Occipital lobe (tissue), 3 donors: ENCODE measurements at places on chromosomes 16 and 17. TPM values are rescaled to one million over a fixed set of nuclear protein-coding genes. Genes with fewer than 3 reads are reported as not detected.

GRCh38 chr17:16328997-16329396, 24.3 kb downstream of the CENPV start:
- DNase-seq = no peak

Gene RSKR
- total RNA-seq = 16.5 TPM

Gene CCL16
- not detected for total RNA-seq

DNA sequence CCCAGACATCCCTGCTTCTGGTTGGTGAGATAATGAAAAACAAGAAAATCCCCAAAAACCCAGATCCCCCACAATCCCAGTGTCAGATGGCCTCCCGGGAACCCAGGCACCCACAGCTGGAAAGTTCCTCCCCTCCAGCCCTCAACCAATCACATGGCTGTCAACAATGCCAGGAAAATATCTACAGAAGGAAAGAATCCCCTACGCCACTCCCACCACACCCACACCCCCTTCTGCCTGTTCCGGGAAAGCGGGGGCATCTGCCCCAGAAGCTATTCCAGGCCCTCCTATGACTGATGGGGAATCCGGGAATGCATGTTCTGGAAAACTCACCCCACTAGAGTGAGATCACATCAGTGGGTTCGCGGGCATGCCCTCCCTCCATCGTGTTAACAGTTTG, 1.8 kb downstream of the TMEM95 start:
- no peak for DNase-seq

GRCh38 chr16:51312363-51313150, 161.5 kb upstream of the SALL1 start:
- DNase-seq = no peak

DNA sequence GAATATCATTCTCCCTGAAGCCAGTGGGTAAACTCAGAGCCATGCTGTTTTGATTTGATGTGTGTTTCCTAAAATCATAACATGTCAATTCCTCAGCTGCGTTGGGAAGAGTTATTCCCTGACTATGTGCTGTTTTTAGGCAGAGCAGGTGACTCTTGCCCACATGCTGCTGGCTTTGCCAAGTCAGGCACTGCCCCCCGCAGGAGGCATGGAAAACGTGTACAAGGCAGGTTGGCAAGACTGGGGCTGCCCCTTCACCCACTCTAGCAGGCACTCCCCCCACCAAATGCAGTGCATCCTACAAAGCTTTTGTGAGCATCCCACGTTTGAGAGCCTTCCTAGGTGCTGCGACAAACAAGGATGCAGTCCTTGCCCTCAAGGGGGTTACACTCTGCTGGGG, 38.3 kb upstream of the NAT9 start:
- DNase-seq = no peak

- no peak for DNase-seq
Observed at GRCh38 chr17:18245038-18245776, 13.3 kb downstream of the FLII start.

Gene SPATA22
- 0.78 TPM for total RNA-seq

Gene TANC2
- 151 TPM for total RNA-seq

Gene ICAM2
- total RNA-seq = 8.4 TPM

DNA sequence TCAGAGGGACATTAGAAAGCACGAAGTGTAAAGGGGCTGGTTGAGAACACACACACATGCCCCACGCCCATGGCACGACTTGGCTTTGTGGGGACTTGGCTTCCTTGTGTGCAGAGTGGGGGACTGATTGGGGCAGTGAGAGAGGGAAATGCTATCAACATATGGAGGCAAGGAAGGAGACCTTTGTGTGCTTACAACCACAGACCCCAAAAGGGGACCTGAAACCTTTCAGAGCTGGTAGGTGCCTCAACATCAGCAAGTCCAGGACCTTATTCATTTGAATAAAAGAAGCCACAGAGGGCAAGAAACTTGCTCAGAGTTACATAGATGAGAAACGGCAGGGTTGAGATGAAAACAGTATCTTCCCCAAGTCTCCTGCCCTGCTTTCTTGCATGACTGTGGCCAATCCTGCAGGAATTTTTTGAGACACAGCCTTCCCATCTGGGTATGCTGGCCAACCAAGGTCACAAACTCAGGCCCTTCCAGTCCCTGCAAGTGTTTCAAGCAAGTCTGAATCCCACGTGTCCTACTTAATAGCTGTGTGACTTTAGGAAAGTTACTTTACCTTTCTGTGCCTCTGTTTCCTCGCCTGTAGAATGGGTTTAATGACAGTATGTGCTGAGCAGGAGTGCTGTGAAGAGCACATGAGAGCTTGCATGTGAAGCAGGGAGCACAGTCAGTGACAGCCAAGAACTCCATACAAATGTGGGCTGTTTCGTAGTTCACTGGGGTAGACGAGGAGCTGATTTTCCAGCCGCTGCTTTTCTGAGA, 26.2 kb downstream of the C16orf78 start:
- no peak for DNase-seq

DNA sequence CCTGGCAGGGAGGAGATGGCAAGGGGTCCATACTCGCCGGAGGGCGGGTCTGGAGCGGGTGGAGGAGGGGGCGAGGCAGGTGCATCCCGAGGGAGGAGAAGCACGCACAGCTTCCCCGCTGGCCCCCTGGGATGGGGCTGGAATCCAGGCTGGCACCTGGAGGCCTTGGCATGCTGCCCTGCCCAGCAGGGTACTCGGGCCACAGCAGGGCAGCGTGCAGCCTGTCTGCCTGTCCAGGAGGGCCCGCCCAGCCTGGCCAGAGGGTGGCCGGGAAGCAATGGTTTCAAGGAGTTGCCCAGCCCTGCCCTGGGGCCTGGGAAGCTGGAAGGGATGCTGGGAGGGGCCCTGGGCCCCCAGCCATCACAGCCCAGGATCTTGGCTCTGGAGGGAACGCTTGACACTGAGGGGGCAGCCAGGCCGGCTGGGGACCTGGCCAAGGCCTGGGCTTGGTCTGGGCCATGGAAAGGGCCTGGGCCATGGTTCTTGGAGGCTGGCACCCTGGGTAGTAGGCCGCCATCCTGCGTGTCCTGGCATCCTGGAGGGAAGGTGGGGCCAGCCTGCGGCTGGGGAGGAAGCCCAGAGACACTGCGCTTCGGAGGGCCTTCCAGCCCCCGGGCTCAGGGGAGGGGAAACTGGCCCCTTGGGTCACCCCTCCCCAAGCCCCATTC, 1.1 kb downstream of the GLIS2 start:
- DNase-seq = no peak
